GM04504 (cell line): ENCODE measurements at places on chromosomes 7 and 10.

- DNase-seq: no peak
Observed at GRCh38 chr7:99627513-99627912, 10.8 kb downstream of the ZSCAN25 start.

DNA sequence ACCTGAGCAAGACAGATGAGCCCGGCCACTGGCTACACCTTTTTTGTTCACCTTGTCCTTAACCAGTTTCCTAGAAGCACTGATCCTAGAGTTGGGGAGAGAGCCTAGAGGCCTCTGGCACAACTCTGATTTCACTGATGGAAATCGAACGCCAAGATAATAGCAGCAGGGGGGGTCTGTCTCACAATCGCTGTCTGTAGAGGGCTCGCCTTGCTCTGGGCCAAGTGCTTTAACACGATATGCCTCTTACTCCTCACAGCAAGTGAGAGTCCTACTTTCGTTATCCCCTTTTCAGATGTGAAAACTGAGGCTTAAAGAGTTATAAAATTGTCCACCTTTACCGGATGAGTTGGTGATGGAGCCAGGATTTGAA, 472 bp downstream of the RASSF4 start:
- no peak for DNase-seq

- DNase-seq: no peak
Observed at GRCh38 chr7:1588978-1589377, 19.1 kb upstream of the PSMG3 start.

- no peak for DNase-seq
Observed at GRCh38 chr7:20503278-20503950, 112.1 kb upstream of the ABCB5 start.

- DNase-seq: peak; percentile 64
Observed at GRCh38 chr10:7797582-7797981, 9.6 kb downstream of the ATP5F1C start.

- DNase-seq: no peak
Observed at GRCh38 chr10:91350651-91351081, 59.5 kb upstream of the HECTD2 start.

DNA sequence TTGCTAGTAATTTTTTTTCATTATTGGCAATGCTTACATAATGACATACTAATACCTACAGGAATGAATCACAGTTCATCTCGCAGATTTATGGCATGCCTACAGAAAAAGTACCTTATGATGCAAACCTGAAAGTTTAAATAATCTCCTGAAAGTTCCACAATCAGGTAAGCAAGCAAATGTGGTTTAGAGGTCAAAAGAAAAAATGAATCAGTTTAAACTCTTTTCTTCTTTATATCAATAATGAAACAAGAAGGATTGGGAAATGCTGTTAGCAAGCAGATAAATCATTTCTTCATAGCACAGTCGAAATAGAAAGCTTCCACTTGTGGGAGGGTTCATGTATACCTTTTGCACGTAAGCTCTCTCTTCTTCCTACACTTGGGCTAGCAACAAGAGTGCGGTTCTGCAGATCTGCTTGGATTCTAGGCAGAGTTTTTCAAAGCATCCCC, 53.7 kb upstream of the MTPN start:
- no peak for DNase-seq

GRCh38 chr7:6392712-6393666, 54.8 kb downstream of the DAGLB start:
- DNase-seq: peak; percentile 39

- DNase-seq: no peak
Observed at GRCh38 chr10:19824381-19825342, 8.4 kb downstream of the PLXDC2 start.

- DNase-seq: no peak
Observed at GRCh38 chr10:120586471-120586872, 129.4 kb downstream of the PLPP4 start.

DNA sequence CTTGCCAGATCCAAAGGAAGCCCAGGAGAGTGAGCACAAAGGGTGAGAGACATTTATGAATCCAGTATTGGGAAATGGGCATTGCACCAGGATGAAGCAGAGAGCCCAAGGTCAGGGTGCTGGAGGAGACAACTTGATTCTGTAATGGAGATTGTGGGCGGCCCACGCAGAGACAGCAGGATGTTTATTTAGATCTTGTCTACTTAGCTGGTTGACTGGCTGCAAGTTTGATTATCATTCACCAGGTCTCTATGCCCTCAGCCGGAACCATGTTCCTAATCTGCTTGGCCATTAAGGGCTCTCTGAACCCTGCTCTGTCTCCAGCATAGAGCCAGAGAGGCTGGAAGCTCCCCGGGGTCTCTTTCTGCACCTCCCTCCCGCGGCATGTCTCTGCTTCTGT, 188.7 kb downstream of the PLXNA4 start:
- no peak for DNase-seq

GRCh38 chr7:14045651-14046050, 56.2 kb upstream of the ETV1 start:
- no peak for DNase-seq
